ENCODE measurements at places on chromosomes 13 and 19.

DNA sequence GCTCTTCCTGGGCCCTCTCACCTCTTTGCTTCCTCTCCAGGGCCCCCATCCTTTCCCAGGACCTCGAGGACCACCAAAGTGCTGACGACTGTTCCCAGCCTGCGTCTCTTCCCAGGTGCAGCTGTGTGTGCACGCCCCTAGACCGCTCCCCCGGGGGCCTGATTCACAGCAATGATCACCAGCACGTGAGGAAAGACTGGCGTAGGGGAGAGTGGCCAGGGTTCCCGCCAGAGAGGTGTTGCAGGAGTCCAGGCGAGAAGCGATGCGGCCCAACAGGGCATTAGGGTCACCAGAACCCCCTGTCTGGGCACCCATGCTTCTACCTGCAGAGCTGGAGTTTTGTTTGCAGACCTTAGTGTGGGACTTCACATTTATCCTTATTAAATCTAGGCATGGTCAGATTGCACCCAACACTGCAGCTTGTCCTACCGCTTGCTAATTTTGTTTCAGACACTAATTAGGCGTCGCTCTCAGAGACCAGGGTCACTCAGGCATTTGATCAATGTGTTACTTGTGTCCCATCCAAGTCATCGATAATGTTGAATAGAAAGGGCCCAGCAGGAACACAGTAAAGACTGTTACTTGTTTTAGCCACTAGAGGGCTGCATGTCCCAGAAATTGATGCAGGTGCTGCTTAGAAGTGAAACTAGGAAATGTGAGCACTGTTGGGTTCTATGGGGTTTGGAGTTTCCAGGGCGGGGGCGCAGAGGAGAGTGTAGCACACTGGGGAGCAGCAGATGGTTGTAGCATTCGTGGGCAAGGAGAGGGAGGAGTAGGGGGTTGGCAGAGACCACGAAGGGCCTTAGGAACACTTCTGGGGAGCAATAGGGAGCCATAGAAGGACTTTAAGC lies 53.2 kb downstream of the CDADC1 start:
- peak; percentile 90 for DNase-seq

GRCh38 chr13:40221460-40222201 lies 444.8 kb downstream of the FOXO1 start:
- DNase-seq = no peak

DNA sequence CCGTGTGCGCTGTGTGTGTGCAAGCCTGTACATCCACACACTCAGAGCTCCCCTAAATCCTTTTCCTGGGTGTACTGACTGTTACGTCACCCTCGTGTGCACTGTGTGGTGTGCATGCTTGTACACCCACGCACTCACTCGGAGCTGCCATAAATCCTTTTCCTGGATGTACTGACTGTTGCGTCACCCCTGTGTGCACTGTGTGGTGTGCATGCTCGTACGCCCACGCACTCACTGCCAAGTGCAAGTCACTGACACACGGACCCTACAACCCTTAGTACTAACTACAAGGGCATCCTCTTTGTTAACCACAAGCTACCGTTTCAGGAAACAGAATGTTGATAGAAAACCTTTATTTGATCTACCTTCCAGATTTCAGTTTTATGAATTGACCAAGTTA lies 983.4 kb downstream of the EFNB2 start:
- DNase-seq = no peak

DNA sequence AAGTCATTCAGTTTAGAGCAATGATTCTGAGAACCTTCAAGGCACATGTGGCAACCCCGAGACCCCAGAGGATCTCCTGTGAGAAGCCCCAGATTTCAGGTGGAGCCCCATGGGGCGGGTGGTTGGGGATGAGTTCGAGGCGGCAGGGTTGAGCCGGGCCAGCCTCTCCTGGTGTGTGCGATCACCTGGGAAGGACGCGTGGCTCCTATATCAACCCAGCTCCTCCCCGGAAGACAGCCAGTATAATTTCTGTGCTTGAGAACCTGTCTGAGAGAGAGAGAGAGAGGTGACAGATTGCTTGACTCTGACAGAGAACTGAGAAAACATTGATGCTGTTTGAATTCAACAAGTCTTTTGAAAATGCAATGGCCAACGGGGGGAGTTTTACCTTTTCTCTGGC lies 89.0 kb downstream of the TEX29 start:
- no peak for DNase-seq

DNA sequence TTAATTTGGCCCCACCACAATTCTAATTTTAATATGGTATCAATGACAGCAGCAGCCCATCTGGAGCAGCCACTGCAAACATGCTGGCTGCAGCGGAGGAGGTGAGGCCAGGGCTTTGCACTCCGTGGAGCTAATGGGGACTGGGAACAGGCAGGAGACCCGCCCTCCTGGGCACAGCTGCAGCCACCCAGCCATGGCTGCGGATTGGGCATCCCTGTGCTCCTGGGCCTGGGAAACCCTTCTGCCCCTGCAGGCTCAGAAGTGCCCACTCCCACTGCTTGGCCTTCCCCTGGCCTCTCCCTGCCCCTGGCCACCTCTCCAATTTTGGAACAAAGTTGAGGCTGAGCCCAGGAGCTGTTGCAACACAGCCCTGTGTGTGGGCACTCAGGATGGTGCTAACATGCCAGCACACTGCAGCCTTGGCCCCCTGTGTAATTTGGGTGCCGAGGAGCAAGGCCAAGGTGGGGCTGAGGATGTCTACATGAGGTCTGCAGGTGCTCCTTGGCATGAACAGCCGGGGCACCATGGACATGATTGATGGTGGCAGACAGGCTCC lies 123.6 kb downstream of the PCDH9 start:
- DNase-seq = no peak

DNA sequence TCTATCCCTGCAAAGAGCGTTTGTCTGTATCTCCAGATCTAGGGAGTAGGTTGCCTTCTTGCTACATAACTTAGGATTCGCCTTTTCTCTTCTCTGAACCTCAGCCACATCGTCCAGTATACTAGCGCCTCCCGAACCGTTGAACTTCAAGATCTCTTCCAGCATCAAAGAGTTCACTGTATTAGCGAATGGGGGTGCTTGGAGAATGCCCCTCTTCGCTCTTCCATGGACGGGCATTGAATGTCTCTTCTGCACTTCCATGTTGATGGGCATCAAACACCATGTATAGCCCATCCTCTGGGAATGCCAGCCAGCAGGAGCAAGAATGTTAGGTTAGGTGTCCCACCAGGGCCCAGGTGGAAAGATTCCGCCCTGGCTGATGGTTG lies 575 bp upstream of the OXGR1 start:
- DNase-seq = no peak

- DNase-seq = peak; percentile 3
Measured at GRCh38 chr13:20826843-20827560, 53.2 kb upstream of the EEF1AKMT1 start.

DNA sequence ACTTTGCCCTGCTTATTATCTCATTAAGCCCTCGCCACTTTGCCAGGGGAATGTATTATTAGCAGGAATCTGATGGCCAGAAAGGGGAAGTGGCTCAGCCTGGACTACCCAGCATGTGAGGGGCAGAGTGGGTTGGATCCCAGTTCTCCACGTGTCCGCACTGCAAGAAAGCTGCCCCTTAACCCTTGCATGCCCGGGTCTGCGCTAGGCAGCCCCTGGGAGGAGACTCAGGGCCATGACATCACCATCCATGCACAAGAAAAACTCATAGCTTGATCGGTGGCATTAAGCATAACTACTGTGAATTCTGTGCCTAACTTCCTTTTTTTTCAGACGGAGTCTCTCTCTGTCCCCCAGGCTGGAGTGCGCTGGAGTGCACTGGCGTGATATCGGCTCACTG lies 8.9 kb downstream of the CACNG8 start:
- peak; percentile 86 for DNase-seq

- DNase-seq = no peak
Measured at GRCh38 chr13:21934284-21934683, 263.4 kb downstream of the FGF9 start.

DNA sequence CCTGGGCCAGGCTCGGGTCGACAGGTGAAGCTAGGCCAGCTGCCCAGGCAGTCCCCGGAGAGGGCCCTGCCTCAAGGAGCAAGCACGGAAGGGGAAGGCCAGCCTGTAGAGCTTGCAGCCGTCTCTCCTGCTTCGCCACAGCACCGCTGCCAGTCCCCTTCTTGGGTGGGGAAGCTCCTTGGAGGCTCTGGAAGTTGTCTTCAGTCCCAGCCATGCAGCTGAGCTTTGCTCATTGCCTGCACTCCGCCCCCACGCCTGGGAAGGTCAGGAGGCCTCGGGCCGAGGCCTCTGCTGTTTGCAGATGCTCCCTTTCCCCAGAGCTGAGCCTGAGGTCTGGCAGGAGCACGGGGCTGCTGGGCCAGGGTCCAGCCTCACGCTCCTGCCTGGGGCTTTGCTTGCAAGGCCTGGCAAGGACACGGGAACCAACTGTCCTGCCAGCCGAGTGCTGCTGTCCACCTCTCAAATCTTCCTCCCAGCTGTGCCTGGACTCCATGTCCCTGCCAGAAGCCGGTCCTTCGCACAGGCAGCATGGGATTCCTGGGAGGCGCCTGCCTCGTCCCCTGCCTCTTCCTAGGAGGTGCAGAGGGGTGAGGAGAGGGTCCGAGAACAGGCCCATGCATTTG lies 13.3 kb downstream of the PLEKHF1 start:
- no peak for DNase-seq

DNA sequence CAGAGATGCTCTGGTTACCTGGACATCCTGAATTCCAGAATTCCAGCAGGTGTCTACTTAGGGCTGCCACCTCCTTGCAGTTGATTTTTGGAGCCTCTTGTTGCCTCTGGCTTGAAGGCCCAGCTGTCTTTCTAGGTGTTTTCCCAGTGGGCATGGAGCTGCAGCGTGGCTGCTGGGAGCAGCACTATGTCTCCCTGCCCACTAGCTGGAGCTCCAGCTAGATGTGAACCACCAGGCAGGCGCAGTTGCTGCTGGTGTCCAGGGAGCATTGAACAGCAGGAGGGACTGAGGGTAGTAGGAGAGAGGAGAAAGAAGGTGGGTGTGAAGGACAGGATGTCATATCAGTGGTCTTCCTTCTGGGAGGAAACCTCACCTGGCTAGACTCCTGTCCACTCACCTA lies 9.9 kb upstream of the SELENOW start:
- DNase-seq = peak; percentile 13

- peak; percentile 95 for DNase-seq
Measured at GRCh38 chr19:51926784-51927741, at the start of gene ZNF613. ZNF613 (plus strand) TSS chr19:51927472; CDS start chr19:51936221, 8,749 bp downstream.

DNA sequence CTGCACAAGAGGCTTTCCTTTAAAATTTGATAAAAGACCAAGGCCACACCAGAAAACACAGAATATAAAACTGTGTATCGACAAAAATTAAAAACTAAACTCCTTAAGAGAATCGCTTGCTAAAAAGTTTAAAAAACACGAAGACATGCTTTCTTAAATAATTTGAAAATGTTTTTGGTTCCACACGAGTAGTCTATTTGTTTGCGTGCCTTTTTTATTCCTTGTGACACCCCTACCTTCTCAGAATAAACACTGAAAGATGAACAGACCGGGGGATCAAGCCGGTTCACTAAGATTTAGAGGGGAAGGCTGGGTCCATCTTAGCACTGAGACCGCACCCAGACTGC lies 256.4 kb upstream of the STARD13 start:
- DNase-seq = no peak

DNA sequence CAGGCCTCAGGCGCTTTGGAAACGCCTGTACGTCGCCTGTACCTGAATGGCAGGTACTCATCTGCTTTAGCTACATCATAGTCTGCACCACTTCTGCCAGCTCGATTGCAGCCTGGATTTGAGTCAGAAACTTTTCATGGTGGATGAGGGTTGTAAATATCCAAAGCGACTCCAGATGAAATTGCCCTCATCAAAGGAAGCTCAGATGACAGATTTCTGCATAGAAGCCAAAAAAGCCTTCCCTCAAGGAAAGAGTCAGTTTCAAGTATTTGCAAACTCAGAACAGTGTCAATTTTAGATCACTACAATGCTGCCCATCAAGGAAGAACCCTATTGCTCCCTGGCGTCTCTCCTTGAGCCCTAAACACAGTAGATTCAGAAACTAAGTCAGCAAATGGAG lies 38.8 kb upstream of the IGFL4 start:
- no peak for DNase-seq

DNA sequence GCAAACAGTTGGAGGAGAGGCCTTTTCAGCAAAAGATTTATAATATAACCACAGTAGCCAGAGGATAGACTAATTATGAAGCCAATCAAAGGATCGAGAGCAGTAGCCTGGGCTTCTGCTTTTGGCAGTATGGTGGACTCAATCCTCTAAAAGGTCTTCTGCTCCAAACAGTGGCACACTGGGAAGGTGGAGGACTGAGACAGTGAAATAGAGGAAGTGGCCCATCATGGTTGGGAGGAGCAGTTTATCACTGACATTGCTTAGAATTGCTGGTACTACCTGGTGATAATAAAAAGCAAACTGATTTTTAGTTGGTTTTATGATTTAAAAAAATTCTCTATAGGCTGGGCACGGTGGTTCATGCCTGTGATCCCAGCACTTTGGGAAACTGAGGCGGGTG lies 20.9 kb upstream of the PLAUR start:
- DNase-seq = no peak

GRCh38 chr13:20222553-20222952 lies 9.6 kb downstream of the GJB6 start:
- no peak for DNase-seq

DNA sequence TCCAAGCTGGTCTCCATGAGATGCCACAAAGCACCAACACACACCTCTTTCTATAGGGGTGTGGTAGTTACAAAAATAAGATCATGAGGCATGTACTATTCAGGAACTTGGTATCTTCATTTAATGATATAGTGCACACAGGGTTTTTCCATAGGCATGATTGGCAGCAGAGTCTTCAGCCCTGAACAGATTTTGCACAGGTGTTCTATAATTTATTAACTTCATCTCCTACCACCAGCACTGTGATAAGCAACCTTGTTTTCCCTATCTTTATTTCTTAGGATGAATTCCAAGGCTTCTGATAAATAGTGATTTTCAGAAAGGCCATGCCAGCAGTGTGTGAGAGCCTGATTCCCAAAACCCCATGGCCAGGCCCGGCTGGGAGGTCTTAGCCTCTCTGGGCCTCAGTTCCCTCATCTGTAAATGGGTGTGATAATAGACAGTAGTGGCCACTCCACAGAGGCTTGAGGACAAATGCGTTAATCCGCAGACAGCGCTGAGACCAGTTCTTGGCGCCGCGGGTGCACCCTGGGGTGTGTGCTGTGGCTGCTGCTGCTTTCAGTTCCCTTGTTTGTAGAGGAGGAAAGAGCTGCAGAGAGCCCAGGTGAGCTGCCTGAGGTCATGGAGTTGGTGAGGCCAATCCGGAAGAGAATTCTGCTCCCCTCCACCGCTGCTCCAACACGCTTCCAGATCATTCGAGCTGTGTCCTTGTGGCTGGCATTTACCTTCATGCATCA lies 33.1 kb downstream of the DHRS12 start:
- no peak for DNase-seq

GRCh38 chr19:13149628-13150186 lies 468 bp downstream of the STX10 start:
- DNase-seq = peak; percentile 55

GRCh38 chr19:31263328-31263727 lies 85.9 kb downstream of the TSHZ3 start:
- no peak for DNase-seq
